Activated CD8-positive, alpha-beta memory T cell treated with anti-CD3 and anti-CD28 coated beads, Interleukin-2, amount 10 ng/mL, durations not matched to agents 7 days and 5 days (primary cell): ENCODE measurements at places on chromosomes 6 and 20.
A peak's percentile ranks its signal among the peaks of the same experiment; 100 is the strongest.

DNA sequence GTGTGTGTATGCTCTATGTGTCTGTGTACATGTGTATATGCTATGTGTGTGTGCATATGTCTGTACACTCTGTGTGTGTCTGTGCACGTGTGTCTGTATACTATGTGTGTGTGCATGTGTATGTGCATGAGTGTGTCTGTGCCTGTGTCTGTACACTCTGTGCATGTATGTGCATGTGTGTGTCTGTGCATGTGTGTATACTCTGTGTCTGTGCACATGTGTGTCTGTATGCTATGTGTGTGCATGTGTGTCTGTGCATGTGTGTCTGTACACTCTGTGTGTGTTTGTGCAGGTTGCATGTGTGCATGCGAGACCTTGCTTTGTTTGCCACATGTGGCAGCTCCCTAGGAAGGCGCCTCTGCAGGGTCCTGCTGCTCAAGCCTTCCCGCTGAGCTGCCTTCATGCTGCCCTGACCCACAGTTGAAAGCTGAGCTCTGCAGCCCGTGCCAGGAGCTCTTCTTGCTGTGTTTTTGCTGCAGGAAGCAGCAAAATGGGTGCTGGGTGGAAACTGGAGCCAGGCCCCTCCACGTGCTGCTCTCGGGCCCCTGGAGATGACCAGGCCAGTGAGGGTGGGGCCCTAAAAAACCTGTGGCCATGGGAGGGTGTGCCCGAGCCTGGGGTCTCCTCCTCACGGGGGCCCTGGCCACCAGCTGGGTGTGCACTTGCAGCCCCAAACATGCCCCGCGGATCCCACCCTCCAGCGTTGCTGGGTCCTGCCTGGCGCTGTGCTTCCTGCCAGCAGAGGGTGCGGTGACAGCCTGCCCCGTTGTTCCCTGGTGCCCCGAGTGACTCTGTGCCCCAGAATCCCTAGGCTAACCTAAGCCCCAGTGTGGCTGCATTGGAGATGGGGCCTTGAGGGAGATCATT lies 109.1 kb downstream of the DACT2 start:
- no peaks in the 10 kb centered on the region for H3K27me3 ChIP-seq
- DNase-seq = no peak
- H3K4me1 ChIP-seq = no peaks in the 10 kb centered on the region
- no peaks in the 10 kb centered on the region for H3K36me3 ChIP-seq

DNA sequence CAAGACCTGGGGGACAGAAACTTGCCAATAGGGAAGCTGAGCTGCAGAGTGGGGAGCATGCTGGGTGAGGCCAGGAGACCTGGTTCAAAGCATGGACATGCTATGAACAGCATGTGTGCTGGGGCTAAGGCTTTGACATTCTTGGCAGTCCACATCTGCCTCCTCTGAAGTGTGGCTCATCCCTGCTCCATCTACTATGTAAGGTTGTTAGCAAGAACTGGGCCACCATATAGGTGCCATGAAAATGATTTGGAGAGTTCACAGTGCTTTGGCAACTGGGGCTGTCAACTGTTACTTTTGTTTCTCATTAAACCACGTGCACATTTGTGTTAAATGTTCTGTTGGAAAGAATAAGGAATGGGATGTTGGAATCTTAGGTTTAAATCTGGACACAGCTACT lies 311.1 kb downstream of the CDC5L start:
- no peaks in the 10 kb centered on the region for H3K27me3 ChIP-seq
- peaks cover 16% of the 10 kb centered on the region for H3K4me1 ChIP-seq
- no peak for DNase-seq
- no peak overlapping the region for H3K4me3 ChIP-seq
- no peaks in the 10 kb centered on the region for H3K36me3 ChIP-seq
- no peak overlapping the region for H3K27ac ChIP-seq

GRCh38 chr20:57384953-57385761 lies 6.0 kb upstream of the RBM38 start:
- no peak for DNase-seq
- no peaks in the 10 kb centered on the region for H3K27me3 ChIP-seq
- H3K36me3 ChIP-seq = peaks cover 3% of the 10 kb centered on the region
- no peak overlapping the region for H3K4me3 ChIP-seq
- peaks cover 31% of the 10 kb centered on the region for H3K4me1 ChIP-seq

DNA sequence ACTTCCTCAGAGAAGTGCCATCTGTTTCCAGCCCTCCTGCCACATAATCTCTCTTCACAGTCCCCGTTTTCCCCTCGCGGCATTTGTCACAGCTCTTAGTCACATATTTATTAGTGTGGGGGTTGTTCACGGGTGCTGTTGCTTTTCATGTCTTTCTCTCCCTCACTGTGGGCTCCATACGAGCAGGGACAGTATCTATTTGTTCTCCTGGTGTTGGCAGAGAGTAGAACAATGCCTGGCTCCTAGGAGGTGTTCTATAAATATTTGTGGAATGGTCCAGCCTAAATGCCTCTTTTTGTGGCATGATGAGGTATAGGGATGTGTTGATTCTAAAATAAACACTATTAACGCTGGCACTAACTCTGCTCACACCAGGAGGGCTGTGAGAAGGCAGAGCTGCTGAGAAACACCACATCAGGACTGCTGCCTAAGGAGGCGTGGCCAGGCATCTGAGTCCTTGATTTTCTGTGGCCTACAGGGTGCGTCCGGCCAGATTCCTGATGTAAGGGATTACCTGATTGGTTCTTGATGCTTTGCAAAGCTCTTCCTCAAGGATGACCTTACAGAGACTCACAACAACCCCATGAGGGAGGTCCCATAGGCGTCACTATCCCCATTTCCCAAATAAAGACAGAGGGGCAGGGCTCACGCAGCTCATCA lies 219.8 kb upstream of the ARID1B start:
- peaks cover 9% of the 10 kb centered on the region for H3K27me3 ChIP-seq
- no peaks in the 10 kb centered on the region for H3K4me1 ChIP-seq
- peaks cover 1% of the 10 kb centered on the region for H3K36me3 ChIP-seq
- DNase-seq = no peak
- no peak overlapping the region for H3K27ac ChIP-seq
- H3K4me3 ChIP-seq = no peak overlapping the region

- no peaks in the 10 kb centered on the region for H3K27me3 ChIP-seq
- H3K36me3 ChIP-seq = no peaks in the 10 kb centered on the region
- no peak overlapping the region for H3K4me3 ChIP-seq
- no peaks in the 10 kb centered on the region for H3K4me1 ChIP-seq
These were observed 26.8 kb downstream of the PTCHD4 start for GRCh38 chr6:48084201-48084600.

DNA sequence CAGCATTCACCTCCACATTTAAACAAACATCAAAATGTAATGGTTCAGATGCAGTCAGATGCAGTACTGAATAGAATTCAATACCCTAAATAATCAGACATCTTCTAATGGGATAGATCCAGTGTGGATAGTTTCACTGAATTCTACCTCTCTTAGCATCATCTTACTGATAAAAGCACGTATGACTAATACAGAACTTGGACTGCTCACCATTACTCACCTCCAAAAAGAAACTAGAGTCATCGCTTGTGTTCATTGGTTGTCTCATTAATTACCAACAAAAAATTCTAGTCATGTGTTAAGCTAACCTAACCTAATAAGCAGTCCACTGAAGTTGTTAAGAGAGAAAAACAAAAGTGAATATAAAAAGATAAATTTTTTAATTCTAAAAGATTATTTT lies 165.9 kb upstream of the IRAK1BP1 start:
- no peaks in the 10 kb centered on the region for H3K27me3 ChIP-seq
- no peaks in the 10 kb centered on the region for H3K36me3 ChIP-seq
- H3K4me1 ChIP-seq = no peaks in the 10 kb centered on the region
- DNase-seq = no peak

DNA sequence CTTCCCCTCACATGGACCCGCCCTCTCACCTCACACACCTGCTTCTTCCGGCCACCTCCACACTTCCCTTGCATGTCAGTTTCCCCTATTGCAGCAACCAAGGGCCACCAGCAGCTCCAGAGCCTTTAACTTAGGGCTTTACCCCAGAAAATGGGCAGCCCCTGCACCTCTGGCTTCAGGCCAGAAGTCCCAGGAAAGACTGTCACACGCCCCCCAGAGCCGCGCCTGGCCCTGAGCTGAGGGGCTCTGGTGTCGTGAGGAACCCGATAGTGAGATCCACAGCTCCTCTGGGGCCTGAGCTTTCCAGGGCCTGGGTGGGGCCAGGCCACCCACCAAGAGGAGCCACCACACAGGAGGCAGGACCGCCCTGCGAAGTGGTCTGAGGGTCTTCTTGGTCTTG lies 182.4 kb downstream of the DLL1 start:
- H3K36me3 ChIP-seq = peaks cover 1% of the 10 kb centered on the region
- H3K4me3 ChIP-seq = no peak overlapping the region
- no peak overlapping the region for H3K27ac ChIP-seq
- H3K27me3 ChIP-seq = peaks cover 17% of the 10 kb centered on the region
- DNase-seq = peak; percentile 27

DNA sequence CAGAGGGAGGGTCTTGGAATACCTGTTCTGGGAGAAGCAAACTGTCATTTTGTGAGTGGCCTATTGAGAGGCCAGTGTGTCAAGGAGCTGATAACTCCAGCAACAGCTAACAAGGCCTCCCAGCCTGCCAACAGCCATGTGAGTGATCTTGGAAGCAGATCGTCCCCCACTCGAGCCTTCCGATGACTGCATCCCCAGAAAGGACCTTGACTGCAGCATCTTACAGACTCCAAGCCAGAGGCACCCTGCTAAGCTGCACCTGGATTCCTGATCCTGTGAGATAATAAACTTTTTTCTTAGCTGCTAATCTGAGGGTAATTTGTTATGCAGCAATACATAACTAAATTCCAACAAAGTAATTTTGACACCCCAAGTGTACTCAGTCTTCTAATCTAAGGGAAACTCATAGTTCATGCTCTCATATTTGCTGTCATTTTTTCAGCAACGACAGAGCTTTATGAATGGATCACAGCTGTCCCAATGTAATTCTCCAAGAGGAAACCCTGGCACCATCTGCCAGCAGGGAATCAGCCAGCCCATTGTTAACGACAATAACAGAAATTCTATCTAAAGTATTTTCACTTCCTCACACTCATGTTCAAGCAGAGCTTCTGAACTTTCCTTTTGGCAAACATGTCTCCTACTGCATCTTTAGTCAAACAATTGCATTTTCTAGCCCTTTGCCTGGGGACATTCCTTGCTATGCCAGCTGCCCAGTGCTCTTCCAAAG lies 470.2 kb upstream of the BTBD3 start:
- DNase-seq = no peak
- no peaks in the 10 kb centered on the region for H3K4me1 ChIP-seq
- no peaks in the 10 kb centered on the region for H3K27me3 ChIP-seq
- H3K36me3 ChIP-seq = no peaks in the 10 kb centered on the region
- H3K4me3 ChIP-seq = no peak overlapping the region

DNA sequence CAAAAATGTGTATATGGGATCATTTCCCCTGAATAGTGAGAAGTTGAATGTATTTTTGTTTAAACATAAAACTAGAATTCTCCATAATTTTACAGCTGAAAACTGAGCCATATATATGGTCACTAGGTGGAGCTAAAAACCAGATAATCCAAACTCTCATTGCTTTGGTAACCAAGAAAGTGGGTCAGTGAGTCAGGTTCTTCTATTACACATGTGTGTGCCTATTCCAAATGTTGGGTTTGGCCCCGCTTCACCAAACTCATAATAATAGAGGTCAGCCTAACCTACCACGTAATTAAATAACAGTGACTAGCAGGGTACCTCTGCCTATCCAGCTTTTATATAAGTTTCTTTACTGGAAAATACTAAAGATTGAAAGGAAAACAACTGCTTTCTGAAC lies 19.3 kb upstream of the RNGTT start:
- H3K27me3 ChIP-seq = peaks cover 3% of the 10 kb centered on the region
- DNase-seq = no peak
- no peaks in the 10 kb centered on the region for H3K36me3 ChIP-seq

GRCh38 chr6:166573511-166574216 lies 12.8 kb downstream of the RAMACL start:
- H3K27ac ChIP-seq = no peak overlapping the region
- H3K4me1 ChIP-seq = peaks cover 5% of the 10 kb centered on the region
- peak; percentile 34 for DNase-seq
- H3K36me3 ChIP-seq = peaks cover 1% of the 10 kb centered on the region
- H3K4me3 ChIP-seq = no peak overlapping the region
- no peaks in the 10 kb centered on the region for H3K27me3 ChIP-seq

DNA sequence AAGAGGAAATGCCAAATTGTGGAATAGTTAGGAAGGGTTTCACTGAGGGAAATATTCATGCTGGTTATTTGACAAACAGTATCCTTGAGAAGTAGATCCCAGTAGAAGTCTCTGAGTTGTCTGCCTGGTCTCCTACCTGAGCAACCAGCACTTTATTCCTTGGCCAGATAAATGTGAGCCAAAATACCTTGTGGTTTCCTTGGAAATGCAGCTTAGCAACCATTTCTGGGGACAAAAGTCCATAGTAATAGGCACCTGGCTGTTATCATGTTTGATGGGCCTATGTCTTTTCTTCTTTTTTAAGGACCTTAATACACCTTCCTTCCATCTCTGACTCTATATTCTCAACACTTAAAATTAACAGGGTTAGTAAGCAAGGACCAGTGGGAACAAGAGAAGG lies 217.1 kb upstream of the MARCKS start:
- DNase-seq = no peak
- no peaks in the 10 kb centered on the region for H3K4me1 ChIP-seq
- no peak overlapping the region for H3K27ac ChIP-seq
- H3K36me3 ChIP-seq = no peaks in the 10 kb centered on the region
- peaks cover 10% of the 10 kb centered on the region for H3K27me3 ChIP-seq

DNA sequence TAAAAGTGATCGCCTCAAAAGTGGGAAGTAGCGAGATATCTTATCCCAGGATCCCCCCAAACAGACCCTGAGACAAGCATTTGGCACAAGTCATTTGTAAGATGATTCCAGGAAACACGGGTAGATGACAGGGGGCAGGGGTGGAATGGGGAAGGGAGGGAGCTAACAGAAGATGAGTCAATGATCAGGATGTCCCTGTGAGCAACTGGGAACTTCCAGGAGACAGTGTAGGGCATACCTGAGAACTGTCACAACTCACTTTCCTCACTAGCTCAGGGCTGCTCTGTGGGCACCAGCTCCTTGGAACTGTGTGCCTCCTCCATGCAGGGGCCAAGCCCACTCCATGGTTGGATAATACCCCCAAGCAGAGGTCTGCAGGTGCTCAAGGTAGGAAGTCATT lies 38.5 kb upstream of the VSX1 start:
- peaks cover 10% of the 10 kb centered on the region for H3K27me3 ChIP-seq
- H3K4me1 ChIP-seq = no peaks in the 10 kb centered on the region

GRCh38 chr6:1311400-1312202 lies at the start of gene FOXQ1:
Gene FOXQ1, plus strand, starts transcription at chr6:1312098. Its CDS starts 607 bp downstream, at chr6:1312705.
- DNase-seq = no peak
- H3K4me1 ChIP-seq = peaks cover 20% of the 10 kb centered on the region
- peaks cover 80% of the 10 kb centered on the region for H3K27me3 ChIP-seq
- peak within 1 kb of the TSS; percentile 41 for H3K4me3 ChIP-seq
- peaks cover 3% of the 10 kb centered on the region for H3K36me3 ChIP-seq

DNA sequence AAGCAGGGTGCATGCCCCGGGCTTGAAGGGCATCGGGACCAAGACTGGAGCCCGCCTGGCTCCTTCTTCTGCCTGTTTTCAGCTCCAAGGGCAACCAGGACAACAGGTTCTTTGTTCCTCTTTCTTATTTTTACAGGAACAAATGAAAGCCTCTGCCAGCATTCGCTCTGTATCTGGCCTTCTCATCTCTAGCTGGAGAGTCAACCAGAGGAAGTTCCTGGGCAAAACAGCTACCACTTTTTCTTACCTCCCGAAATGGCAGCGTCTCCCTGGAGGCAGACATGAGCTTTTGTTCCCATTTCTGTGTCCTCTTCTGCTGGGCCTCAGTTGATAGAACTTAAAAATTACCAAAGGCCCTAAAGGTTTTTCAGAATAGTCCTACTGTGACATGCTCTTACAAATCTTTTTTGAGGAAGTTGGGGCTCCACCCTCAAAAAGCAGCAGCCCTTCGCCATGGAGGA lies 74.1 kb upstream of the NAA20 start:
- no peak overlapping the region for H3K4me3 ChIP-seq
- H3K27me3 ChIP-seq = peaks cover 41% of the 10 kb centered on the region
- H3K27ac ChIP-seq = no peak overlapping the region
- peaks cover 10% of the 10 kb centered on the region for H3K4me1 ChIP-seq
- DNase-seq = no peak
